ENCODE measurements at places on chromosomes 6 and 20.

GRCh38 chr6:143844006-143844405, 868 bp downstream of the LTV1 start:
- DNase-seq, result no peak

GRCh38 chr6:12068899-12069557, 56.9 kb downstream of the HIVEP1 start:
- DNase-seq, result no peak

- DNase-seq, result no peak
Measured at GRCh38 chr6:163627274-163628062, 212.9 kb downstream of the QKI start.

GRCh38 chr6:42556462-42556861, 7.4 kb upstream of the UBR2 start:
- DNase-seq, result no peak

GRCh38 chr20:62496568-62497218, 20.9 kb upstream of the GATA5 start:
- no peak for DNase-seq

GRCh38 chr20:47353239-47353691, 3.2 kb downstream of the ZMYND8 start:
- DNase-seq, result no peak

- DNase-seq, result no peak
Measured at GRCh38 chr6:156911581-156911980, 134.4 kb downstream of the ARID1B start.

- DNase-seq, result no peak
Measured at GRCh38 chr6:37260040-37260439, 2.1 kb upstream of the TMEM217 start.

GRCh38 chr20:25077610-25078169, 4.3 kb downstream of the VSX1 start:
- DNase-seq, result no peak

GRCh38 chr20:57078116-57078515, 188.3 kb downstream of the BMP7 start:
- DNase-seq, result no peak

GRCh38 chr6:16512544-16513290, 248.5 kb downstream of the ATXN1 start:
- DNase-seq, result no peak

DNA sequence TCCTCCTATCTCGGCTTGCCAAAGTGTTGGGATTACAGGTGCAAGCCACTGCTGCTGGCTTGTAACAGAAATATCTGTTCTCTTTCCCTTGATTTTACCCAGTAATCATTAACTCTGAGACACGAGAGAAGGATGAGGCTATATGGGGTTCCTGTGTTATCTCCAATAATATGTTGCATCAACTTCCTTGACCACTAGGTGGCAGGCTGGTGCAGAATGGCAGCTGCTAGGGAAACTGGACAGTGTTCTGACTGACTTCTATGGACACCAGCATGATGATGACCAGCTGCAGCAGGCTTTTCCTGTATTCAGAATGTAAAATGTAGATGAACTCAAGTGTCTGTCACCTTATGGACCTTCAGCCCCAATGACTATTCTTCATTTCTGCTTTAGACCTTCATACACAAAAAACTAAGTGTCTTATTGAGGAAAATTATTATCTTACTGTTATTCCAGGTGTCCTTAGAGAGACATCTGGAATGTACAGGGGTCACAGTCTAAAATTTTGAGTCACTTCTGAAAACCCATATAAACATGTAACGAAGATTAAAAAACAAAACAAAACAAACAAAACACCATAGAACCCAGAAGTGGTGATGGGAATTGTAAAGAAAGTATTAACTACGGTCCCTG, 20.4 kb upstream of the CD109 start:
- peak; percentile 31 for DNase-seq

DNA sequence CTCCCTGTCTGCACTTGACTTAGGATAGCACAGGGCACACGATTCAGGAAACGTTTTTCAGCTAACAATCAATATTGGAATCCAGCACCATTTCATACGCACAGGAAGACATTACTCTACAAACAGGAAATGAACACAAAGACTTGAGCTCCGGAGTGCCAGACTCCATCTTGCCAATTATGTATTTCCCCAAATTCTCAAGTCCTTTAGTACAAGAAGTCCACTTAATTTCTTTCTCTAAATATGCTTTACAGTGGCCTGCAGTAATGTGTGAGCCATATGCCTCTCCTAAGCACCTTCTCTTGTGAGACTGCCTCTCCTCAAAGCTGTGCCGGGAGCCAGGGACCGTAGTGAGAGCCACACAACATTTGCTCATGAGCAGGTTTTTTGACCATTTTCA, 168.2 kb downstream of the THBS2 start:
- no peak for DNase-seq

- no peak for DNase-seq
Measured at GRCh38 chr6:154898821-154899220, 96.3 kb upstream of the TIAM2 start.

- no peak for DNase-seq
Measured at GRCh38 chr6:92468066-92468465, 951.3 kb downstream of the EPHA7 start.

GRCh38 chr6:144214622-144215401, 64.5 kb downstream of the STX11 start:
- no peak for DNase-seq

- no peak for DNase-seq
Measured at GRCh38 chr6:118317581-118318563, 230.2 kb upstream of the PLN start.

- DNase-seq, result no peak
Measured at GRCh38 chr6:119040229-119040628, 38.2 kb downstream of the FAM184A start.

DNA sequence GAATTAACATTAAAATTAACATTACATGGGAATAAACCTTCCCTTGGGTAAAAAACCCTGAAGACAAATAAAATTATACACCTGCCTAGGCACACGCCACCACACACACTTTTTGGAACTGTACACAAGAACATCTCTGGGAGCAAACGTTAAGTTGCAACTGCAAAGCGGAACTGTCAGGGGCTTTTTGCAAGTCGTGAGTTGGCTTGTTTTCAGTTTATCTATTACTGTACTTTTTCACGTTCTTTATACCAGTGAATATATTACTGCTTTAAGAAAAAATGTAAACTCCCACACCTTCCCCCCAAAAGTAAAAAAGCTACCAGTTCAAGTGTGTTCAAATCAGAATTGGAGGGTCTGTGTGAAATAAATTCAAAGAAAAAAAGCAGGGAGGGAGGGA, 65.5 kb upstream of the NFATC2 start:
- DNase-seq, result no peak

- DNase-seq, result no peak
Measured at GRCh38 chr6:4460586-4461475, 315.4 kb upstream of the CDYL start.

GRCh38 chr6:79117752-79118151, 39.7 kb upstream of the PHIP start:
- no peak for DNase-seq

GRCh38 chr20:10963717-10964266, 290.0 kb upstream of the JAG1 start:
- DNase-seq, result no peak

DNA sequence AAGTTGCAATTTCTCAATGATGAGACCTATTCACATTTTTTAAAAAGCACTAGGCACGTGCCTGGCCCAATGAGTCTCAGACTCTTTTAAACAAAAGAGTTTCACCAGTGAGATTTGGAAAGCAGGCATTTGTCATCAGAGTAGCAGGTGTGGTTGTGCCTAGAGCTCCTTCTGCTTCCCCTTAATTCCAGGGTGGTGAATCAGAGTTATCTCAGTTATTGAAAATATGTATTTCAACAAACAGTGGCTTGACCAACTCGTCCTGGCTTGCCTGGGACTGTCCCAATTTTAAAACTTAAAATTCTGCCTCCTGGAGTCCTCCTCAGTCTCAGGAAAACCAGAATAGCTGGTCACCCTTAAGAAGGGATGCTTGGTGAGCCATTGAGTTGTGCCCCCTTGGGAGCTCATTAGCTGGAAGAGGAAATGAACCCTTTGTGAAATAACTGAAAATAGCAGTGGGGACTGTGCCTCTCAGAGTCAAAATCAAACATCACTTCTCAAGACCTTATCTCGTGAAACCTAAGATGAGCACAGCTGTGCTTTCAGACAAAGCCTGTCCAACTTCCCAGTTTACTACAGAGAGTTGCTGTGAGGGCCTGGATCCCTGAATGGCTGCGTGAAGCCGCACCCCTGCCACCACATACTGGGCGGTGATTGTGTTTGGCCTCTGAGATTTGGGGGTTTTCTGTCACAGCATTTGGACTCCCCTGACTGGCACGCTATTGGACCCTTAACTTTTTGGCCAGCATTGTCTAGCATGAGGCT, 116.3 kb downstream of the ANKRD60 start:
- no peak for DNase-seq

- no peak for DNase-seq
Measured at GRCh38 chr6:163340201-163340887, 74.2 kb upstream of the QKI start.

DNA sequence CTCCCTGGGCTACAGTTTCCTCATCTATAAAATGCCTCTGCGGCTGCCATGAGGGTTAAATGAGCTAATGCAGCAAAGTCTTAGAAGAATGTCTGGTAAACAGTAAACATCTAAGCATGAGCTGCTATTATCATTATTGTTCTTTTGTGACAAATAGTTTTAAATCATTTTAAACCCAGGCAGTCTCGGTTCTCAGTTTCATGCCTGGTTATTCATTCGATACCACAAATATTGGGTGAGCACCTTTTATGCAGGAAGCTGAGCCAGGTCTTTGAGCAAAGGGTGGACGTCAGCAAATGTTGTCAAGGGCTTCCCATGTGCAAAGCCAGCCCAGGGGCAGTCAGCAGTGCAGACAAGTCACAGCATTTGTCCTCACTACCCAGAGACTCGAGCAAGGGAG, 128.7 kb downstream of the NFATC2 start:
- DNase-seq, result no peak

DNA sequence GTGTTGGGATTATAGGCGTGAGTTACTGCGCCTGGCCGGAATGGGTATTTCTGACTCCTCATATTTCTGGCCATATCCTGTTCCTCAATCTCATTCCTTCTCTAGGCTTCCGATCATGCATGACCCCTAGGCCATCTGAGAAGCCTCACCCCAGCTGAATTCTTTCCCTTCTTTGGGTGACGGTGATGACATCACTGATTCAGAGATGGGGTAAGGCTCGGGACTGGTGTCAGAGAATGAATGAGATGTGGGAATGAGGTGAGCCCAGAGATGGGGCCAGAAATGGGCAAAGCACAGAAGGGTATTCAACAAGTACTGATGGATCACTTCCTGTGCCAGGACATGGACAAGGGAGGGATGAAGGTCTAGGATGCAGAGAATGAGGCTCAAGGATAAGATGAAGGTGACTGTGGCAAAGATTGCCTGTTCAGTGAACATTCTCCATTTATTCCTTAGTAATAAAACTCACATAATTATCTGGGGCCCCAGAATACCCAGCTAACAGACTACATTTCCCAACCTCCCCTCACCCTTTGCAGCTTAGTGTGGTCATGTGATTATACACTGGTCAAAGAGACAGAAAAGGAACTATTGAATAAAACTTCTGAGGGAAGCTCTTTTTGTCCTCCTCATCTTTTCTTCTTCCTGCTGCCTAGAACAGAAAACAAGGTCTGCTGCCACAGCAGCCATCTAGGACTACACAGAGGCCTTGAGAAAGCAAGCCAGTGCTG, 39.6 kb downstream of the KIAA0319 start:
- no peak for DNase-seq

DNA sequence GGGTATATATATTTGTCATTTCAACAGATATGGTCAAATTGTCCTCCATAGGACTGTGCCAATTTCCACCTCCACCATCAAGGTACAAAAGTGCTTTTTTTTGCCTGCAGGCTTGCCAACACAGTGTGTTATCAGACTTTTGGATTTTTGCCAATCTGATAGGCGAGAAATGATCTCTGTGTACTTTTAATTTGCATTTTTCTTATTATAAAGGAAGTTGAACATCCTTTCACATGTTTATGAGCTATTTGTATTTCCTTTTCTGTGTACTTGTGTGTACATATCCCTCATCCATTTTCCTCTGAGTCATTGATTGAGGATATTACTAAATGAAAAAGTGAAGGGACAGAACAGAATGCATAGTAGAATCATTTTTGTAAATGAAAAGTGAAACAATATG, 39.0 kb upstream of the PTPN1 start:
- DNase-seq, result no peak

DNA sequence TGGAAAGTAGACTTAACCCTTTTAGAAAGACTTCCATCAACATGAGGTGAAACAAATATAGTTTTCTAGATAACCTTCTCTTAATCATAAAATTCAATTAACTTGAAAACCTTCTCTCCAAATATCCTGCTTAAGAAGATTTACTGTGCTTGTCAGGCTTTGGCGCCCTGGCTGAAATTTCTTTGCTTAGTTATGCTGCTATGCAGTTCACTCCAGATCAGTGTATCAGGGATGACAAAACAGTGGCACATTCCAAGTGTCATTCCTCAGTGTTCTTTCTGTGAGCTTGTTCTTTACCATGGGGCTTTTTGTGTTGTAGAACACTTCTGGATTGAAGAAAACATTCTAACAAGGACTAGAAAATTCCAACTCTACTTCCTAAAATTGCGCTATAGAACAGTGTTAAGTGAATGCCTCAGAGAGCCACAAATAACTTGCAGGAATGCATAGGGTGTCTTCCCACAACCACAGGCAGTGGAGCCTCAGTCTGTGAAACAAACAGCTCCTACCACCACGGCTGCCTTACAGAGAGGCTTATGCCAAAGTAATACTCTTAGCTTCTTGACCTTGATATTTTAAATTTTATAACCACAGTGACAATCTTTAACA, 443.6 kb downstream of the CDC5L start:
- DNase-seq, result no peak

DNA sequence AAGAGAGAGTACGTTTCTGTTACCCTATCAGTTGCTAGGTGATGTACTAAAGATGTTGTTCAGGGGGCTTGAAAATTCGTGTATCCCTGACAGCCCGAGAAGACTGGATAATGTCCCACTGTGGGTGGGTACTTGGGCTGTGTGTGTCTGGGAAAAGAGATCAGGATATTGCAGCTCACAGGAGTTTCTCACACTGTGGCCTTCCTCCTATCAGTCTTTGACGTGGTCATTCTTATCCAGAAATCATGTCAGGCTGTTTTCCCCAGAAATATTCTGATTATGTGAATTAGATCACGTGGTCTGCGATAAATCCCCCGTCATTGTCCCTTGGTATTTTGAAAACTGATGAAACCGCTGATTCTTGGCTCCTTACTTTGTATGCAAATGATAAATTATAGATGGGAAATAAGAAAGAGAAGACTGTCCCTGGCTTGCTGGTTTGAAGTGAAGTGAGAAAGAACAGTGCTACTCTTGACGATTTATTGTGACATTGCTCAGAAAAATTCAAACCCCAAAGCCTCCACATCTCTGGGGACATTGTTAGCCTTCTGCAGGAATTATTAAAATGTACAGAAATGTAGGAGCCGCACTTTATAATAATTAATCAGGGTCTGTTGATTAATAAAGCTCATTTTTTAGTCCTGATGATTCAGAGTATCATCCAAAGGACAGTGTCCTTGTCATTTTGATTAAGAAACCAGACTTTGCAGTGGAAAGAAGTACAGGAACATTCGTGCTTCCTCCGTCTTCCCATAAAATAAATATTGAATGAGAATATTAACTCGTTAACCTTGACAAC, 167.5 kb upstream of the TSHZ2 start:
- DNase-seq, result no peak

GRCh38 chr6:55528624-55529023, 50.4 kb downstream of the HMGCLL1 start:
- no peak for DNase-seq

All from activated CD4-positive, CD25-positive, alpha-beta regulatory T cell (primary cell).